GM12878 (cell line): ENCODE measurements at places on chromosomes 5 and 9.

- DNase-seq = no peak
These were observed 64.9 kb downstream of the SIL1 start for GRCh38 chr5:139133282-139133681.

- DNase-seq = no peak
These were observed 102.6 kb downstream of the ARHGAP26 start for GRCh38 chr5:142872795-142873194.

DNA sequence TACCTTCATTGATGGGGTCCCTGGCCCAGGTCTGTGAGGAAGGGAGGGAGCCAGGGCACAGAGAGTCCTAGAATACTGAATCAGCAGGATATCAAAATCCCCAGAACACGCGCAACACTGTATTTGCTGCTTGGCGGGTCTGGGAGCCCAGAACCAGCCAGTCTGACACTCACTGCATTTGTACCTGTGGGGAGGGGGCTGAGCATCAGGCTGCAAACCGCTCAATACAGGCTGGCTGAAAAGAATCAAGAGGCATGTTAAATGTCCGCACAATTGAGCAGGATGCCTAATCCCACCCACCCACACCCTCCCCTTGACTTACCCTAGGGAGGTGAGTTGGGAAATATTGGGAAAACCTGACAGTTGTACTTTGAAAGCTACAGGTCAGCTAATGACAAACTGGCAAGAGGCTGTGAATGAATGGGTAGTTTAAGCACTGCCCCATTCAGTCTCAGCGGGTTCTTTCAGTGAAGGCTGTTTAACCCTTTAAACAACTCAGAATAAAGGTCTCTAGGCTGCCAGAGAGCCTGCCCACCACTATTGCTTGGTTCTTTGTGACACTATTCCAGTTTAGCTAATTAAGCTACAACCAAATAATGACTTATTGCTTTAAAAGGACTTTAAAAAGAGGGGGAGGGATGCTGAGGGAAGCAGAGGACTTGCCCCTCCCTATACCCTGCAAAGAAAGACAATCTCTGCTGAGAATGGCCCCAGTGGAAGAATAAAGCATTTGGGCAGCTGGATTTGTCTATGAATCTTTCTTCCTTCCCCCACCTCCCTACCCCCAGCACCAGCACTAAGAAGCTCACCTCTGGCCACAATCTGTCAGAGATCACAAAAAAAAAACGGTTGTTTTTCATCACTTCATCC is 5.0 kb downstream of the SPRY4 start:
- no peak for DNase-seq

GRCh38 chr9:121609822-121610637 is 41.4 kb upstream of the DAB2IP start:
- no peak for DNase-seq
